ENCODE measurements at places on chromosomes 11 and 22. TPM values are rescaled to one million over a fixed set of nuclear protein-coding genes. Genes with fewer than 3 reads are reported as not detected.
A peak's percentile ranks its signal among the peaks of the same experiment; 100 is the strongest.

DNA sequence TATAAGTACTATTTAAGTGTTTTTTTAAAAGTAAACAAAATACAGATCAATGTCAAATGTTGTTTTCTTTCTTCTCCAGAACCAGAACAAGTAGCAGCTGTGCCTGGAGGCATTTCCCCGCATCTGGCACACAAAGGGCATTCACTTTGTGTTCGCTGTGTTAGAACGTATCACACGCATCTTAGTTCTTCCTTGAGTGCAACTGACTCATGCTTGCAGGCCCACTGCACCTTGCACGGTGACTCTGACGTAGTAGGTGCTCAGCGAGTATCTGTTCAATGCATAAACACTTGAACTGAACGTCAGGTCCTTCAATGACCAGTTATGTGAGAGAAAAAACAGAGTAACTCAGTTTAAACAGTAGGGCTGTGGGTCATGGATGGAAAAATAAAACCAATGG is 3.5 kb downstream of the IFT27 start:
- H3K27me3 ChIP-seq = no peaks in the 10 kb centered on the region
- H3K4me3 ChIP-seq = no peak overlapping the region
- H3K4me1 ChIP-seq = peaks cover 17% of the 10 kb centered on the region
- H3K36me3 ChIP-seq = peaks cover 2% of the 10 kb centered on the region
- DNase-seq = no peak

- no peak overlapping the region for H3K4me3 ChIP-seq
- H3K36me3 ChIP-seq = peaks cover 11% of the 10 kb centered on the region
- H3K27ac ChIP-seq = no peak overlapping the region
- H3K4me1 ChIP-seq = peaks cover 26% of the 10 kb centered on the region
Measured at GRCh38 chr11:72426103-72426757, 8.1 kb downstream of the CLPB start.

DNA sequence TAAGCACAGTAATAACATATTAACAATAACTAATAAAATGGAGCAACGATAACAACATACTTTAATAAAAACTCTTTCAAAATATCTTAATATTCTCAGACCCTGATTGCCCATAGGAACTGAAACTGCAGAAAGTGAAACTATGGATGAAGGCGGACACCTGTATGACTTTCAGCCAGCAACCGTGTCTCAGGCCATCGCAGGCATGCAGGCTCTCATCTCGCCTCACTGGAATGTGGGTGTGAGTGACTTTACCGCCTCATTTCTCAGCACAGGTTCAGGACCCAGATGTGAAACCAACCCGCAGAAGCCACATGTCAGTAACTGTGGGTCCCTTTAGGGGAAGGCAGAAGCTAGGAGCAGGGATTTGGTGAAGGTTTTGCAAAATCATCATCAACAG is 539.1 kb downstream of the FAM181B start:
- no peak overlapping the region for H3K4me3 ChIP-seq
- DNase-seq = no peak
- H3K36me3 ChIP-seq = no peaks in the 10 kb centered on the region
- H3K27me3 ChIP-seq = no peaks in the 10 kb centered on the region

DNA sequence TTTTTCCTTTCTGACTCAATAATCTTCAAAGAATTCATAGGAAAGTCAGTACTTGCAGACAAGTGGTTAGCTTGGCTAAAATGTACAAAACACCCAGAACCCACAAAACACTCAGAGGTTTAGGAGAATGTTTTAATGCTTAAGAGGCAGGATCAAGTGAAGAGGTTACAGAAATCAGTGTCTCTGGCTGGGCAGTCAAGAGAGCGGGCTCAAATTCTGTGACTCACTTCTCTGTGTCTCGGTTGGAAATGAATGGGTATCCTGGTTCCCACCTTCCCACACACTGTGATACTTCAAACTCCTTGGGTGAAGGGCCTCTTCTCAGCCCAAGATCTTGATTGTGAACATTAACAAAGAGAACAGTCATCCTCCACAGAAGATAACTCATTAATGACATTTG is 3.8 kb downstream of the MPEG1 start:
- DNase-seq = no peak
- peaks cover 12% of the 10 kb centered on the region for H3K27me3 ChIP-seq
- H3K27ac ChIP-seq = no peak overlapping the region
- no peaks in the 10 kb centered on the region for H3K36me3 ChIP-seq
- H3K4me3 ChIP-seq = no peak overlapping the region
- H3K4me1 ChIP-seq = peaks cover 7% of the 10 kb centered on the region

DNA sequence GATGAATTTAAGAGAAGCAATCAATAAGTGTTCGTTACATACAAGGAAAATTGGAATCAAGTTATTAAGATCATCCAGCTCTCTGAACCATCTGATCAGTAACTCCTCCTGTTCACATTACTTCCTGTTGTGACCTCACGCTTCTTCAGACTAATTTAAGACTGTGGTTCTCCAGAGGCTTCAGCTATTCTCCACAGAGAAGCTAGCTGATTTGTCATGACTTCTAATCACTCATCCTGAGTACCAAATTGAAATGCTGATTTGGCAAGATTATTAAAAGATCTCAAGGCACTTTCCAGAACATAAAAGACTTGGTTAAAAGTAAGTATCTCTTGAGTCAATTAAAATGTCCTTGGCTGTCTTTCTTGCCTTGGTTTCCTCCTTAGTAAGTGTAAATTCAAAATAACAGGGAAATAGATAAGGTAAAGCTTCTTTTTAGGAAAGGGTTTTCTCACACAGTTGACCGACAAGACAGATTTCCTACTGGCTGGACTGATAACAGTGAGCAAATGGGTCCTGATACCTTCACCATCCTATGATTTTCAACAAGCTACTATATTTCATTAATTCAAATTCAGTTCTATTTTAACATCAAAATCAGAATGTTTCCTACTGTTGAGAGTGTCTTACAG is 38.5 kb downstream of the GAB2 start:
- DNase-seq = no peak
- H3K27me3 ChIP-seq = no peaks in the 10 kb centered on the region
- peak overlapping the region; percentile 23 for H3K27ac ChIP-seq
- peaks cover 19% of the 10 kb centered on the region for H3K36me3 ChIP-seq

FIBP gene
- 82.9 TPM for total RNA-seq

RPL3 gene
- 2,015 TPM for total RNA-seq

SCN3B gene
- not detected for total RNA-seq

CKAP5 gene
- total RNA-seq = 135 TPM
